Activated CD4-positive, alpha-beta T cell treated with anti-CD3 and anti-CD28 coated beads, Interleukin-2, amount 10 ng/mL, durations not matched to agents 24 days and 14 days (primary cell): ENCODE measurements at places on chromosomes 2 and 18. TPM values are rescaled to one million over a fixed set of nuclear protein-coding genes. Genes with fewer than 3 reads are reported as not detected.

GRCh38 chr2:156046900-156047299 is 285.6 kb downstream of the NR4A2 start:
- no peaks in the 10 kb centered on the region for H3K4me1 ChIP-seq
- H3K36me3 ChIP-seq, result no peaks in the 10 kb centered on the region
- H3K27ac ChIP-seq, result no peak overlapping the region
- H3K27me3 ChIP-seq, result no peaks in the 10 kb centered on the region
- no peak overlapping the region for H3K4me3 ChIP-seq
- no peak for DNase-seq

- H3K4me1 ChIP-seq, result no peaks in the 10 kb centered on the region
- peaks cover 3% of the 10 kb centered on the region for H3K27me3 ChIP-seq
- no peak overlapping the region for H3K4me3 ChIP-seq
- H3K27ac ChIP-seq, result no peak overlapping the region
- no peak for DNase-seq
- no peaks in the 10 kb centered on the region for H3K36me3 ChIP-seq
Observed at GRCh38 chr18:59752666-59753065, 55.4 kb upstream of the CCBE1 start.

Gene C2orf69
- total RNA-seq, result 17.1 and 17.4 TPM in 2 replicates

GRCh38 chr18:32259553-32259952 is 69.7 kb downstream of the MEP1B start:
- DNase-seq, result no peak
- H3K4me1 ChIP-seq, result no peaks in the 10 kb centered on the region
- no peak overlapping the region for H3K4me3 ChIP-seq

Gene RAB3GAP1
- 24.2 and 26.3 TPM in 2 replicates for total RNA-seq
